ENCODE measurements at places on chromosomes 7 and 10.

DNA sequence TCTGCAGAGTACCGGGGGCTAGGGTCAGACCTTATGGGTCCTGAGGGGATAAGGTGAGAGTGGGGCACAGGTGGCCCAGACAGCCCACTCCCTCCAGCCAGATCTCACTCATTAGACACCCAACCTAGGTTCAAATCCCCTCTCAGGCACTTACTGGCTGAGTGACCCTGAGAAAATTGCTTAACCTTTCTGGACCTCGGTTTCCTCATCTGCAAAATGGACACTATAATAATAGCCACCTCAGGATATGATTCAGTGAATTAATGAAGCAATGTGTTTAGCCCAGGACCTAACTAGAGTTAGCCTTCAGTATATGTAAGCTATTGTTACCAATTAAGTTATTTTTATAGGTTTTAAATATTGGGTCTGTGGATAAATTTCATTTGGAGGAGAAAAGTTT, 122.6 kb downstream of the RGS10 start:
- DNase-seq = no peak

DNA sequence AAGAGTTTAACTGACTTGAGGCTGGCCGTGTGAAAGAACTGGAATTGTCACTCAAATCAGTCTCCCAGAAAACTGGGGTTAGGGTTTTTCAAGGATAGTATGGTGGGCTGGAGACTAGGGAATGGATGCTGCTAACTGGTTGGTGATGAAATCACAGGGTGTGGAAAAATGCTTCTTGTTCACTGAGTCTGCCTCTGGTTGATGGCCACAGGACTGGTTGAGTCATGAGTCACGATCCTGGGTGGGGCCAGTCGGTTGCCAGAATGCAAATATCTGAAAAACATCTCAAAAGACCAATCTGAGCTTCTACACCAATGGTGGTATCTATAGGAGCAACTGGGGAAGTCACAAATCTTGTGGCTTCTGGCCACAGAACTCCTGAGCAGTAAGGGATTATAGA, 16.3 kb upstream of the BAMBI start:
- DNase-seq = no peak

GRCh38 chr7:51244053-51244452, 72.6 kb downstream of the COBL start:
- DNase-seq = no peak

DNA sequence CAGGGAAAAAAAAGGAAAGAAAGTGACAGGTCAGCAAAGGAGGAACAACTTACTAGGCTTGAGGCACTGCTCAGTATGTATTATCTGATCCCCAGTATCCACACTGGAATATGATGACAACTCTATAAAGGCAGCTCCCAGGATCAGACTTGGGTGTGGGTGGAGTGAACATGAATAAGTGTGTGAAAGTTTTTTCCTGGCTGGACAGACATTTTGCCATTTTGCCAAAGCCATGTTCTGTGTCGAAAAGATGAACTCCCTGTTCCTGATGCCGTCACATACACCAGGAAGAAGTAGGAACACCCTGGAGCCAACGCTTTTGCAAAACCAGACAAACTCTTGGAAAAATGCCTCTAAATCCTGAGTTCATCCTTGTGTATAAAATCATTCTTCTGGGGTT, 143.2 kb upstream of the MEOX2 start:
- no peak for DNase-seq

DNA sequence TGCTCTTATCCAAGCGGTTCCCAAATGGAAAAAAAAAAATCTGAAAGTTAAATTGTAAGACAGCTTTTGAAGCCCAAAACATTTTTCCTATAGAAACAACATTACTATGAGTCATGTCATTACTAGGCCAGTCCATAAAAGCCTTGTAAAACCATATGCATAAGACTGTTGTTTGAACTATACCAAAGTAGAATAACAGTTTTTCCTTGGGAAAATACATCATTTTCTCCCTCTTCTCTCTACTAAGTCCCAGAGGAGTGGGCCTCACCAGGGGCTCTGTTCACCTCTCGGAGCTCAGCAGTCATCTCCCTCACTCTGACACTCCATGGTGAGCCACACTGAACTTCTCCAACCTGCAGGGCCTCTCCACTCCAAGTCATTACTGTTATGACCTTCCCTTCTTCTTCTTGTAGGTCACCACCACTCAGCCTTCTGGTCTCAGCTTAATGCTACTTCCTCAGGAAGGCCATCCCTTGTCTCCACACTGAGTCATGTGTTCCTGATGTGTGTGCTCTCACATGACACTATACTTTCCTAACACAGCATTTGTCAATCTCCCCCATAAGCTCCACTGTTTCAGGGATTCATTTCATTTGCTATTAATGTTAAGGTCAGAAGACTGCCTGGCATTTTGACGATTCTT, 32.5 kb downstream of the ZNF438 start:
- DNase-seq = no peak

DNA sequence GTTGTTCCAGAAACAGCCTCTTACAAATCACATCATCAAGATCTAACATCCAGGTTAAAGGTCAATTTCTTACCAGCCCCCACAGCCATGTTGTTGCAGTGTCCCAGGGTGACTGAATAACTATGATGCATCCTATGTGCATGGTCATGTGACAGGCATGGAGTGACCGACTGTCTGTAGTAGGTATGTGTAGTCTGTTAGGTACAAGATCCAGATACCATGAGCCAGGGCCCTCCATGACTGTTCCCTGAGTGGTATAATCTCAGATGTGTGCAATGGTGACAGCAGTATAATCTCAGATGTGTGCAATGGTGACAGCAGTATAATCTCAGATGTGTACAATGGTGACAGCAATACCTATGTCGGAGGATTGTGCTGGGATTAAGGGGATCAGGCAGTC, 8.8 kb downstream of the CDHR3 start:
- no peak for DNase-seq

DNA sequence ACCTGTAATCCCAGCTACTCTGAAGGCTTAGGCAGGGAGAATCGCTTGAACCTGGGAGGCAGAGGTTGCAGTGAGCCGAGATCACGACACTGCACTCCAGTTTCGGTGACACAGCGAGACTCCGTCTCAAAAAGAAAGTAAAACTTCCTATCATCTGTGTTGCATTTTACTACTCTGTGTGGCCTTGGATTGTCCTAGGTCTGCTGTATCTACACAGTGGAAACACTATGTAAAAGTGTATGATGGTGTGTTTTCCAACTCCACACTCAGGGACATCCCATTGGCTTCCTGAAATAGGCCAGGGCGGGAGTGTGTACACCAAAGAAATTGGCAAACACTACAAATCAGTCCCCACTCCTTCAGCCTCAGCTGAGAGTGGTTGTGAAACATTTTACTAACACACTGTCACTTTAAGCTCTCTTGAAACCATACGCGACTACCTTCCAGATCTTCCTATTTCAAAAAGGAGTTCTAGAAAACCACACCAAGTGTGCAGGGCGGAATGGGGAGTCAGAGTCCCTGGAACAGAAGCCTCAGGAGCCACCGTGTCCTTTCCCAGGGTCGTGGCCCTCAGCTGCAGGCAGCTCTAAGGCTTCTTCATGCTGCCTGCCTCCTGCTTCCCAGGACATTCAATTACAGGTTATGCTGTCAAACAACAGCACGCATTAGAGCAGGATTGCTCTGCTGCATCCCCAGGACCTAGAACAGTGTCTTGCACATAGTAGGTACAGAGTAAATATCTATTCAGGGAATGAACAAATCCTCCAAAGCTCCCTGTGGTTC, 275.4 kb downstream of the PARD3 start:
- no peak for DNase-seq

DNA sequence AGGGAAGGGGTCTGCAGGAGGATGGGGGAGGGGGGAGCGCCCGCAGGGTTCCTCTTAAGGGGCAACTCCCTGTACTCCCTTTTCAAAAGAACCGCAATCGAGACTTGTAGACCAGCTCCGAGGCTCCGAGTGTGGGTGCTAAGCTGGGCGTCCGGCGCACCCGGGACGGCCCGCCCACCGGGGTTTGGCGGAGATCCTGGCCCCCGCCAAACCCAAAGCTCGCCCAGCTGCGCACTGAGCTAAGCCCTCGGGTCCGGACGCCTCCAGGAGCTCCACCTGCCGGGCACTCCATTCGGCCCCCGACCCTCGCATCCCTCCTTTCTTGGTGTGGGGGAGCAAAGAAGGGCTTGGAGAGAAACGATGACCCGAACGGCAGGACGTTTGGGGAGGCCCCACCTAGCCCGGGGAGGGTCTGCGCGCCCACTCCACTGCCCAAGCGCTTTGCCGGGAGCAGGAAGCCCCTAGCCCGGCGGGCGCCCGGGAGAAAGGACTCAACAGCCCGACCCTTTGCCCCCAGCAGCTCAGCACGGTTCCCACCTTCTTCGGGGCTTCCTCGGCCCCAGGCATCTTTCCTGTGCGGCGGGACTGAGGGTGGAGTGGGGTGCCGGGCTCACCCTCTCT, 651 bp downstream of the AFAP1L2 start:
- no peak for DNase-seq

DNA sequence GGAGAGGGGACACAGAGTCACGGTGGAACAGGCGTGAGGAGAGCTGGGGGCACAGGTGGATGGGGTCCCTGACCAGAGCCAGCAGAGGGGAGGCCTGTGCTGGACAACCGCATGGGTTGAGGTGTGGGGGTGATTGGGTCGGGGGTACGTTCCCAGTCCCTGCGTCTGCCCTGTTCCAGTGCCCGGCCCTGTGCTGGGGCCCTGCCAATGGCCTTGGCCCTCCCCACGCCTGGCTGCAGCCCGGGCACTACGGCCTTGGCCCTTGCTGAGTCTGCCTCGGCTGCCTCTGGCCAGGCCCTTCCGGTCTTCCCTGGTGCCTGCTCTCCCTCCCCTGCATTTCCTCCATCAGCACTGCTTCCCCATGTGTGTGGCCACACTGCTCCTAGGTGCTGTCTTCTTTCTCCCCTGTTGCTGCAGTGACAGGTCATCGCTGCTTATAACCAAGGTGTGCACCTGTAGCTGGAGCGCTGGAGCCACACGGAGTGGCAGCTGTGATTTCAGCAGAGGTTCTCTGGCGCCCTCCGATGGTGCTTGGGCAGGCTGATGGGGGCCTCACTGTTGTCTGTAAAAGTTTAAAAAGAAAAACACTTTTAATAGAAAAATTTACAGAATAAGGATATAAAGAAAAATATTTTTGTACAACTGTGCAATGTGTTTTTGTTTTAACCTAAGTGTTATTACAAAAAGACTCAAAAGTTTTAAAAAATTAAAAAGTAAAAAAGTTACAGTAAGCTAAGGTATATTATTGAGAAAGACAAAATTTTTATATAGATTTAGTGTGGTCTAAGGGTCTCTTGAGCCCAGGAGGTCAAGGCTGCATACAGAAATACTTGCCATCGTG, 45.2 kb upstream of the BHLHA15 start:
- DNase-seq = peak; percentile 32

- DNase-seq = no peak
Measured at GRCh38 chr10:22850541-22850940, 77.3 kb upstream of the ARMC3 start.

DNA sequence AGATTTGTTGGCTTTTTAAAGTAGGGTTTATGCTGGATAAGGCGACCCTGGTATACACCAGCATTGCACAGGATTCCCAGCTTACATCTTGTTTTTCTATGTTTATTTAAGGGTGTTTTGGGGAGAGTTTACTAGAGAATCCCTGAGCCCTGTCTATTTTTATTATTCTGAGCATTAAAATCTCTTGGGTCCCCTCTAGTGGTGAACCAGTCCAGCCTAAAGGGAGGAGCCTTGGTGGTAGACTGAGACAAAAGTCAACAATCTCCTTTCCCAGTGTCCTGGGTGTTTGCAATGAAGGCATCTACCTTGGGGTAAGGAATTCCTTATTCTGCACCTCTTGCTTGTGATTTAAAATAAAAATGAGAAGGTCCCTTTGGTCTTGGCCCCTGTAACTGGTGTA, 38.2 kb downstream of the ANTXRL start:
- DNase-seq = no peak

GRCh38 chr7:123798532-123799188, 46.3 kb upstream of the HYAL4 start:
- DNase-seq = no peak

DNA sequence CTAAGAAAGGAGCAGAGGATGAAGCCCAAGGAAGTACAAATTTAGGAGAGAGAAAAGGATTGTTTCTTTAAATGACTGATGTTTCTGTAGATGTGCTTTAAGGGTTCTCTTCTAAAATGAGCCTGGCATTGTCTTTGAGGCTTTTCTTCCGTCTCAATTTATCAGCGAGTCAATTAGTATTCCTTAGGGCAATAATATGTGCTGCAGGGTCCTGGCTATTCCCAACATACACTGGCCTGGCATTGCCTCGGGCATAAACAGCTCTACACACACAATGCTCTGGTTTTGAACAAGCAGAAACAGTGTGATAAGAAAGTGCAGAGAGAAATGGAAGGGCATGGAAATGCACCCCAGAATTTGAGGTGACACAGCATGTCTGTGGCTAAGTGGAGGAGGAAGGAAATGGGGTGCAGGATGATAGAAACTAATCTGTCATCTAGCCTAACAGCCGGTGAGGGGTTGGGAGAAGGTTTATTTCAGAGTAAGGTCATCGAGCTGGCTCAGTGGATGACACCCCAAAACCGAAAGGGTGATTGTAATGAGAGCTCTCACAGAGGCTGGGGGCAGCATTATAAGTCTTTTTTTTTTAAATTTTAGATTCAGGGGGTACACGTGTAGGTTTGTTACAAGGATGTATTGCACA, 67.5 kb upstream of the ARHGAP21 start:
- DNase-seq = no peak

GRCh38 chr10:48633381-48634197, 28.7 kb upstream of the ARHGAP22 start:
- DNase-seq = no peak

Measured in T-helper 9 cell (primary cell).